ENCODE measurements at places on chromosomes 2 and 18.

- no peak for DNase-seq
These were observed 43.8 kb downstream of the REEP1 start for GRCh38 chr2:86293612-86294011.

GRCh38 chr2:108288534-108289106, at the start of gene SULT1C2:
Gene SULT1C2, plus strand, starts transcription at chr2:108288895. Its CDS starts 4,773 bp downstream, at chr2:108293668.
- DNase-seq = peak; percentile 52

- no peak for DNase-seq
These were observed 33.6 kb downstream of the TWIST2 start for GRCh38 chr2:238881353-238882081.

DNA sequence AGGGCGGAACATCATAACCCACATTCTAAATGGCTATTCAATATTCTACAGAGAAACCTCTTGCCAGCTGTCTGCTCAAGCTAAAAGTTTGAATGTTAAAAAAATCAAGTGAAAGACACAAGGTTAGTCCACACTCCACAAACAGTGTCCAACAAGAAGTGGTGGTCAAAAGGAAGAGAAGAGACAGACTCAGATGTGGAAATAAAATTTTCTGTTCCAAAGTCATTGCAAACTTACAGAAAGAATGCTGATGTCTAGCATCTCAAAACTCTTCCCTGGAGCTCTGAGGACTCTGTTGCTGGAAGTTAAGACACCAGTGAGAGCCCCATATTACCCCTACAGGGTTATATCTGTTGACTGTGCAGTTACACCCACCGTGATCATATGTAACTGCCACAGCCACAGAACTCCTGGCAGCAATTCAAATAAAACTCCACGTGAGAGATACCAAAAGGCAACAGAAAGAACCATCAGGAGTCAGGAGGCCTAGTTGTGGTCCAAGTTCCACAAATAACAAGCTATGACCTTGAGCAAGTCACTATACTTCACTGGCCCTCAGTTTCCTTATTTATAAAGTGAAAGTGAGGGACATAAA, 60.9 kb downstream of the AAK1 start:
- no peak for DNase-seq

- no peak for DNase-seq
These were observed 210.7 kb downstream of the MTX2 start for GRCh38 chr2:176479961-176480360.

DNA sequence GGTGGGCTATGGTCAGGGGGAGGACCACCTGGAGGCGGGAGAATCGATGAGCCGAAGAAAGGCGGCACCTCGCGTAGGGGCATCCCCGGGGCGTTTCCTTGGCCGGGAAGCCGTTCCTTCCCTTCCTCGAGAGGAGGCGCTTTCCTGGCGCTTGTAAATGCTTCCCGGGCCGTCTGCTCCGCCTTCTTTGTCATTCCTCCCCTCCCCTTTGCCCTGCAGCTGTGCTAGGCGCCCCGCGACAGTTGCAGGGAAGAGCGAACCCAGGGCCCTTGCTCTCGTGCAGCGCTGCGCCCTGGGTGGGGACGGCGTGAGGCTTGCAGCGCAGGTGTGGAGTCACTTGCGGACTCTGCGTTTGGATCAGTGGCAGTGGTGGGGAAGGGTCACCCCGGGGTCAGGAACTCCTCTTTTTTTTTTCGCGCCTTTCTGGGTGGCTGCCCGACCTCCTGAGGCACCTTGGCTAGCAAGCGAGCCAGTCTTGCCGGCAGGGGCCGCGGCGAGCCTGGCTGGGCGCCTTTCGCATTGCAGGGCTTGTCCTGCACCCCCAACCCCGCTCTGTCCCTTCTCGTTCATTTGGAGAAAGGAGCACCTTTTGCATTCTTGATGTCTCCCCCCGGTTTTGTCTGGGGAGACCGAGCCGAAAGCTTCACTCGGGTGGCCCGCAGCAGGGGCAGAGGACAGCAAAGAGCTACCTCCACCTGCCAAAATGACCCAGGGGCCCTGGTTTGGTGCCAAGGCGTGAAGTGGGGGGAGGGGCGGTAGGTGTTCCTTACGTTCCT, 858 bp downstream of the KCNS3 start:
- peak; percentile 32 for DNase-seq

DNA sequence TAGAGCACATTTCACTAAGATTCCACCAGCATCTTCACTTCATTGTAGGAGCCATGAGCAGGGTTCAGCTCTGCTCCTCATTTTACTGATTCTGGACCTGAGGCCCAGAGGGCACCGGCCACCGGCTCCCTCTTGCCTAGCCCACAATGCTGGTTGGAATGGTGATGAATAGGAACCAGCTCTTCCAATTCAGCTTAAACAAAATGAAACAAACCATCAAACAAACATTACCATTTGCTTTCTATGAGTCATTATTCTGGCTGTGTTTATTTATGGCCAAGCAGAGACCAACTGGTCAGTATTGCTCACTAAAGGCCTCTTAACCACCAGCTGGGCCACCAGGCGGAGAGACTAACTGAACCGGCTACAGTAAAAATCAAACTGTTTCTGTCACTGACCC, 176.7 kb downstream of the MTX2 start:
- DNase-seq = no peak

GRCh38 chr2:224957540-224958461, 84.5 kb downstream of the DOCK10 start:
- no peak for DNase-seq

GRCh38 chr2:239806758-239807434, 218.2 kb downstream of the NDUFA10 start:
- no peak for DNase-seq

DNA sequence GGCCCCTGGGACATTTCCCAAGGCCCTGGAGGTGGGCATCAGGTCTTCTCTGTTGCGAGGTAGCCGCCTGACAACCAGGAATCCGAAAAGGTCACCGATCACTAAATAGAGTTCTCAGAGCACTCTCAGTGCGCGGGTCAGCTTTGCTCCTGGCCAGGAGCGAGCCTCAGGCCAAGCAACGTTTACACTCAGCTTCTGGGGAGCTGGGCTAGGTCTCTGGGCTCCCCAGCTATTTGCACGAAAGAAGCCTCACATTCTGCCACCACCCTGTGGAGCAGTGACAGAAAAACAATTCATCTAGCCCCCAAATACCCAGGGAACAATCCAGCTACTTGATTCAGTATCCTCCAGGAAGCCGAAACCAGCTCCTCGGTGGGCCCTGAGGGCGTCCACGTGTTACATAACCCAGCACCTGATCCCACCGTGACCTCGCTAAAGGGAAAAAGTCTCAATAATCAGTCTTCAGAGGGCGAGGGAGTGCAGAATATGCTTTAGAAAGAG, 3.3 kb downstream of the SH3BP4 start:
- no peak for DNase-seq

DNA sequence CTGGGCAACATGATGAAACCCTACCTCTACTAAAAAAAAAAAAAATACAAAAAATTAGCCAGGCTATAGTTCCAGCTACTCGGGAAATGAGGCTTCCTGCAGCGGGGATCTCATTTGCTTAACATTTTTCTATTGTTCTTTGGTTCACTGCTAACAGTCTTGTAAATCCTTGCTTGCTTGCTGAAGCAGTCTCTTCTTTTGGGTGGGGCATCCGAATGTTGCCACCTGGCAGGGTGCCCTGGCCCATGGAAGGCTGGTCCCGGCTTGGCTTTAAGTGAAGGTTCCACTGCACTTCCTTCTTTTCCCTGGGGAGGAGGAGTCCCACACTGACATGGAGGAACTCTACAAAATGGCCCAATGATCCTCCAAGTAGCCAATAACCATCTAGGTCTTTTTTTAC, 6.0 kb upstream of the ANKRD29 start:
- no peak for DNase-seq

- no peak for DNase-seq
These were observed 71.1 kb downstream of the CDH7 start for GRCh38 chr18:65821911-65822310.

DNA sequence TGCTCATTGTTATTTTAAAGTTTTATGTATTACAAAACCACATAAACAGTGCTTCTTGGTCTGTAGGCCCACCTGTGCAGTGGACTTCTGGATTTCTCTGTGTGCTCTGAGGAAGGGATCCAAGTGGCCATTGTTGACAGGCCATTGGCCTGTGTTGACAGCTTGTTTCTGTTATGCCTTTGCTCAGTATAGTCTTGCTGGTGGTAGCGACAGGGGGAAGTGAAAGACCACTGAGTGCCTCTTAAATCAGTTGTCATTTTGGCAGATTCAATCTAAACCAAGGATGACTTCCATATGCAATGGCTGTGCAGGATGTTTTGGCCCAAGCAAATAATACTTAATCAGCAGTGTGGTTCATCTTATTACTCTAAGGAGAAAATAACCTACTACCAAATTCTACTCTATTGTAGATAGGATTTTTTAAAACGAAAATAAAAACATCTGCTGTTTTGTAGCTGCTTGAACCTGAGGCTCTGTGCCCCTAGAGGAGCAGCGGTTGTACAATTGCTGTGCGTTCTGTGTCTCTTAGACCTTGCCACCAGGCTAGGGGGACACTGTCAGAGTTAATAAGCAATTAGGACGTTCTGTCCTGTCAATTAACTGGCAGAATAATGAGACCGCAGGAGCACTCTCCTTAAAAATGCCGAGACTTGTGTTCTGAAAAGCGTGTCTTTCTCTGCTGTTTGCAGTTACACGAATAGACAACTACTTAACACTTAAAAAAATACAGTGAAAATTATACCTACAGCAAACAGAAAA, 108.2 kb downstream of the RHBDD1 start:
- DNase-seq = no peak

- DNase-seq = no peak
These were observed 173.9 kb upstream of the PID1 start for GRCh38 chr2:229445019-229445418.

GRCh38 chr2:239125726-239126675, 274.8 kb downstream of the HDAC4 start:
- no peak for DNase-seq

- no peak for DNase-seq
These were observed 10.2 kb downstream of the BOK start for GRCh38 chr2:241568726-241569125.

- no peak for DNase-seq
These were observed 183.4 kb downstream of the CALCRL start for GRCh38 chr2:187264612-187265011.

- no peak for DNase-seq
These were observed 121.2 kb downstream of the CAPN13 start for GRCh38 chr2:30686000-30686399.

DNA sequence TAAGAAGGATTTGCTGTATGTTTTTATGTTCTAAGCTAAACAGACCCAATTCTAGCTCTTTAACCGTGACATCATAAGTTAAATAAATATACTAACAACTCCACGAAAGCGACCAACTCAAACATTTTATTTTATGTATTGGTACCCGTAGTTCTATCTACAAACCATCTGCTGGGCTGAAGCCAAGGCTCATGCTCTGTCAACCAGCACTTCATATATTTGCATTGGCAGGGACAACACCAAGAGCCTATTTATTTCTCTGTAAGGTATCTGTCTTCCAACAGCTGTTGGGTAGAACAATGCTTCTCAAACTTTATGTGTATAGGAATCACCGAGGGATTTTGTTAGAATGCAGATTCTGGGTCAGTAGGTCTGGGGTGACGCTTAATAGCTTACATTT, 64.5 kb downstream of the PID1 start:
- no peak for DNase-seq

DNA sequence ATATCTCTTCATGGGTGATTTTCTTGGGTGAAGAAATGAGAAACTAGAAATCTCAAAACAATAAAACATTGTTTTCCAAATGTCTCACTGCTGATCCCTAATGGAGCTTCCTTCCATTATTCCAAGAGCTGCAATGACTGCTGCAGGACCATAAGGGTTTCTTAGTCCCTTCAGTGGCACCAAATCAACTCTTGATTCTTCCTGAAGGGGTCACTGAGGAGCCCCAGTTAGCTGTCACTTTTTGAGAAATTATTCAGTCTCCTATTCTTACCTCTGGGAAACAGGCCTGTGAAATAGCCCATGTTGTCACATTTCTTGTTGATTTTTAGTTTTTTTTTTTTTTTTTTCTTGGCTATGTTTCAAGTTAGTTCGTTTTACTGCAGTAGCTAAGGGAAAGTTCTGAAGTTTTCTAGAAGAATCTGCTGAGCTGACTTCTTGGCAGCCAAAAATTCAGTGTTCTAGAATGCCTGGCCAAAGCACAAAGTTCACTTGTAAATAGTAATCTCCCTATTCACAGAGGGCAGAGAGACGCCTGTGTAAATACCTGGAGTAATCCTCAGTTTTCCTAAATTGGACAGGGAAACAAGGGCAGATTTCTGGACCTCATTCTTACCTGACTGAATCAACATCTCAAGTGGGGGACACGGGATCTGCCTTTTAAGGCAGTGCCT, 480.0 kb downstream of the RIT2 start:
- no peak for DNase-seq

DNA sequence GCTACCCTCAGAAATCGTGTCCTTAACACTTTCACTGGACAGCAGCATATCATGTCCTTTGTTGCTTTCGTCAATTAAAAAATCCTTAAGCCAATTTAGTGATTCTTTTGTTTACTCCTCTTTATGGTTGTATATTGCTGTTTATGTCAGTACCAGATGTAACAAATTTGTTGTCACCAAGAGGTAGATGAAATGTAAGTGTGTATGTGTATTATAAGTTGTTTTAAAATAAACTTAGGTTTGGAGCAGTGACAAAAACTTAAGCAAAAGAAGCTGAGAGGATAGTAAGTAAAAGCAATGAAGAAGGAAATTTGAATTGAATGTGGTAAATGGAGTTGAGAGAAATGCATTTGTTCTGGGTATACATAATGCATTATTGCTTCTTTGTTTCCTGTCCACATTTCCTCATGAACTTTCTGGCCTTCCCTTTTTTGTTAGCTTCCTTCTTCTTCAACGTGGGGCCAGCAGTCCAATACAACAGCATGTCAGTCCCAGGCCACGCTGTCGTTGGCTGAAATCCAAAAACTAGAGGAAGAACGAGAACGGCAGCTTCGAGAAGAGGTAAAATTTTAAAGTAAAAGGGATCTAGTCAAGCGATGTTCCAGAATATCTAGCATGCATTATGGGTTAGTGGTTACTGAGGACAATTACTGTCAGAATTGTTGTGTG, 30.5 kb upstream of the SNORC start:
- no peak for DNase-seq

DNA sequence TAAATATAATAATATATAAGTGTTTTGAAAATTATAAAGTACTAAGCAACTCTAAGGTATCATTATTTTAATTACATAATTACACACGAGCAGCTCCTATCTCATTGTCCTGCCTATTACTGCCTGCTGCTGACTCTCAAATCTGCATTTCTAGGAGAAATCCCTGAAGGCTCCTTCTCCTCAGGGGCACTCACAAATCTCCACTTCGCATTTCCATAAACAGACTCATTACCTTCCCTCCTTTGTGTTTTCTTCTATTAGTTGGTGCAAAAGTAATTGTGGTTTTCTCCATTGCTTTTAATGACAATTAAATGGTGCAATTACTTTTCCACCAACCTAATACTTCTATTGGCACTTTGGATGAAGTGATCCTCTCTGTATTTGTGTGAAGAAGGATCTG, 135.0 kb upstream of the HNMT start:
- no peak for DNase-seq

- no peak for DNase-seq
These were observed 41.9 kb downstream of the C1QL2 start for GRCh38 chr2:119116411-119117295.

- DNase-seq = no peak
These were observed 29.2 kb downstream of the HS6ST1 start for GRCh38 chr2:128289439-128289838.
